T-cell (primary cell): ENCODE measurements at places on chromosomes 2 and 18. TPM values are rescaled to one million over a fixed set of nuclear protein-coding genes. Genes with fewer than 3 reads are reported as not detected.

- no peak overlapping the region for H3K4me3 ChIP-seq
- no peaks in the 10 kb centered on the region for H3K27me3 ChIP-seq
- DNase-seq: no peak
Observed at GRCh38 chr2:179911569-179911968, 50.2 kb upstream of the ZNF385B start.

DNA sequence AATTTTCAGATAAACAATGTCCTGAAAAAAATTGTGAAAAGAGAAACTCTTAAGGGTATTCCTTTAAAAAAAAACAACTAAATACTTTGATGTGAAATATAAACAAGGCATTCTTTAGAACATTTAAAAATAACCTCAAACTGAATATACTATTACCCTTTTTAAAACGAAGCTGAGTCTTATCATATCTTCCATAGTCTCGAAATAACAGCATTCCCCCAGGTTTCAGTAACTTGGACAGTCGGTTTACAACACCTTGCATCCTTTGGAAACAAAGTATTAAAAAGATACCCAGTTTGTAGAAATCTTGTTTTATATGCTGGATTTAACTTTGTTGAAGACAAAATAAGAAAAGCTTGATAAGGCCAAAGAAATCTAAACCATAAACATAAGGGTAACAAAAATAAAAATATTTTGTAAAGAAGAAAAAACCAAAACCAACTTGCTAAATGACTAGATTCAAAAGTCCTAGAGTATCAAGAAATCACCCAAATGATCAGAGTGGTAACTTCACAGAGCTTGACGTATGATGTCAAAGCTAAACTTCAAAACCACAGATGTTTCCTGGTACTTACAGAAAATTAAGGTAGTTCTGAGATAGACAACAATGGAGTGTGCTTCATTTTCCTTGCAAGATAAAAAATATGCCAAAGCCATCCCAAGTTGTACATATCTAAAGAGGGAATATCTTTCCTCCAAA, 107.8 kb downstream of the METTL8 start:
- DNase-seq: no peak
- H3K4me1 ChIP-seq: peaks cover 8% of the 10 kb centered on the region
- peak overlapping the region; percentile 76 for H3K27ac ChIP-seq
- H3K36me3 ChIP-seq: no peaks in the 10 kb centered on the region

DNA sequence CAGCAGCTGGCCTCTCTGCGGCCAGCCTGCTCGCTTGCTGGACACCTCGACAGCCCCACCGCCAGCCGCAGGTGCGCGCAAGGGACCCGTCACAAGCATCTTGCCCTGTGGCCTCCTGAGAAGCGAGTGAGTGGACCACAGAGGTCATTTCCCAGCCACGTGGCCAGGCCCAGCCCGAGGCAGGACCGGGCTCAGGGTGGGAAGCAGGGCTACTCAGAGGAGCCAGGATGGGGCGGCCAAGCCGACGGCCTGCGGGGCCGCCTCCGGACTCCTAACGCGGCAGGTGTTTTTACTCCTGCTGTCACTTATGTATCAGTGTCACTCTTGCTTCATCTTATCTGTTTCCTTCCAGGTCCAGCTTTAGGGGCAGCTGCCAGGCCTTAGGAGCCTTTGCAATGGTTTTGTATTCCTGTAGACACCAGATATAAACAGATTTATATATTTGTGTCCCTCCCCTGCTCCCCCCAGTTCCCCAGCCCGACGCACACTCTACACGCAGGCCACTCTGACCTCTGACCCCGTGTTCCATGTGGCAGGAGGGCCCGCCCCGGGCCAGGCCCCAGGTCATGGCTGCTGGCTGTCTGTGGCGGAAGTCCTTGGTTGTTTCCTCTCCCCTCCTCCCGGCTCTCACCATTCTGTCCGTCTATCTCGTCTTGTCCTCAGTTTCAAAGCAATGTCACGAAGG, 236.4 kb downstream of the ATAD2B start:
- no peaks in the 10 kb centered on the region for H3K36me3 ChIP-seq
- H3K27me3 ChIP-seq: no peaks in the 10 kb centered on the region
- H3K27ac ChIP-seq: no peak overlapping the region
- DNase-seq: no peak

TMEM150A gene
- total RNA-seq: 16.2 TPM

DNA sequence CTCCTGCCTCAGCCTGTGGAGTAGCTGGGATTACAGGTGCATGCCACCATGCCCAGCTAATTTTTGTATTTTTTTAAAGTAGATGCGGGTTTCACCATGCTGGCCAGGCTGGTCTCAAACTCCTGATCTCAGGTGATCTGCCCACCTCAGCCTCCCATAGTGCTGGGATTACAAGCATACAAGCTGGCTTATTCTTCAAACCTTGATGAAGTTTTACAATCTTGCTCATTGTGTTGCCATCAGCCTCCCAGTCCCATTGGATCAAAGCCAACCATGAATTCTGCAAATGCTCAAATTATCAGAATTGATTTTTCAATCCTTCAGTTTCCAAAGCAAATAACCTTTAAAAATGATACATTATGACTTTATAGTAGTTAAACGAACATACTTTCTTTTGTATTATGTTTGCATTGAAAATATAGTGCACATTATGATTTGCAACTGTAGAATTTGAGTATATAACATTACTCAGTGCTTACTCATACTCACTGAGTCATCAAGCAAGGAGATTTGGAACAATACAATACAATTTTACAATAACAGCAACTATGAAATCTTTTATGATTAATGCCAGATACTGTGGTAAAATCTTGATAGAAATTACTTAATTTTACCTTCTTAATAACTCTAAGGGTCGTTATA, 1491.9 kb upstream of the CELF4 start:
- H3K4me3 ChIP-seq: no peak overlapping the region
- no peaks in the 10 kb centered on the region for H3K27me3 ChIP-seq
- no peaks in the 10 kb centered on the region for H3K4me1 ChIP-seq
- no peaks in the 10 kb centered on the region for H3K36me3 ChIP-seq
- no peak for DNase-seq
- H3K27ac ChIP-seq: no peak overlapping the region

- DNase-seq: no peak
- no peaks in the 10 kb centered on the region for H3K36me3 ChIP-seq
- H3K27ac ChIP-seq: no peak overlapping the region
- H3K4me3 ChIP-seq: no peak overlapping the region
- peaks cover 4% of the 10 kb centered on the region for H3K27me3 ChIP-seq
- no peaks in the 10 kb centered on the region for H3K4me1 ChIP-seq
Observed at GRCh38 chr18:70428439-70428838, 139.6 kb downstream of the SOCS6 start.

DNA sequence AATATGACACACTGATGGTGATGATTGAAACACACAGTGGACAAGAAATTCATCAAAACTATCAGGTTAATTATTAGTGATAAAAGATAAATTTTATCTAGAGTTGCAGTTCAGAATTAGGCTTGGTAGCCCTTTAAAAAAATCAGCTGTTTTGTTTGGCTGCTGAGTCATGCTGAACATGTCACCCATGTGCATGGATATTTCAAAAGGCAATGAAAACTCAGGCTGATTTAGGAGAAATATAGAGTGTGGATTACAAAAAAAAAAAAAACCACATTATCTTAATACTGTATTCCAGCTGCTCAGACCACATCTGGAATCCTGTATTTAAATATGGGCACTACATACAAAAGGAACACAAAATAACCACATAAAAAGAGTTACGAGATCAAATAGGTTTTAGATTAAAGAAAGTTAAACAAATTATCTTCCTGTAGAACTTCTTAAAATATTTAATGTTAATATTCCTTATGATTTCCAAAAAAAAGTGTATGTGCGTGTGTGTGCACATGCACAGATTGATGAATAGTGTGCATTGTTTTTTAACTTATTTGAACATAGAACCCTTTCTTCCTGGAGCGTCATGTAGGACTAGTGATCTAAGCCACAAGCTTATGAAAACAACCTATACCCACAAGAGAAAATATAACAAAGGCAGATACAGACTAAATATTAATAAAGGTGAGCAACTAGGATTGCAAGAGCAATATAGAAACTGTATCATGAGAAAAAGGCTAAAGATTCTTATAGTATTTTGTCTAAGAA, 186.2 kb downstream of the STK39 start:
- H3K27ac ChIP-seq: no peak overlapping the region
- peaks cover 1% of the 10 kb centered on the region for H3K36me3 ChIP-seq
- H3K4me1 ChIP-seq: peaks cover 3% of the 10 kb centered on the region
- H3K4me3 ChIP-seq: no peak overlapping the region
- H3K27me3 ChIP-seq: no peaks in the 10 kb centered on the region

DNA sequence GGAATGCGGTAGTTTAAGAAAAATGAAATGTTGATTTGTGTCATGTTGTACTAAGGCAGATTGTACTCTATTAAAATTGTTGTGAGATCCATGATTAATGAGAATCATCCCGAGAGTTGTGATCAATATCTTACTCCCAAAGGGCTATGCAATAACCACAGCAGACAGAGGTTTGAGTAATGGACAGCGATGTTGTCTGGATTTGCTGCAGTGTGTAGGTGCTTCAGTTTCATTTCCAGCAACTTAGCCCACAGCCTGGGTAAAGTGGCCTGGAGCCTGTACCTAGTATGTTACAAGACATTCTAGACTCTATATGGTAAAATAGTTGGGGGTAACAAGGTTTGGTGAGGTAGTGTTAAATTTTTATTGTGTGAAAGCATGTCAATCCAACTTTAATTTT, 794.3 kb upstream of the CDH7 start:
- DNase-seq: no peak
- no peaks in the 10 kb centered on the region for H3K36me3 ChIP-seq
- no peaks in the 10 kb centered on the region for H3K27me3 ChIP-seq
- H3K4me3 ChIP-seq: no peak overlapping the region
- no peak overlapping the region for H3K27ac ChIP-seq
- no peaks in the 10 kb centered on the region for H3K4me1 ChIP-seq

GRCh38 chr2:2806711-2807110, 475.6 kb upstream of the MYT1L start:
- no peaks in the 10 kb centered on the region for H3K4me1 ChIP-seq
- H3K27ac ChIP-seq: no peak overlapping the region
- H3K27me3 ChIP-seq: peaks cover 6% of the 10 kb centered on the region
- no peak for DNase-seq
- H3K36me3 ChIP-seq: no peaks in the 10 kb centered on the region

DNA sequence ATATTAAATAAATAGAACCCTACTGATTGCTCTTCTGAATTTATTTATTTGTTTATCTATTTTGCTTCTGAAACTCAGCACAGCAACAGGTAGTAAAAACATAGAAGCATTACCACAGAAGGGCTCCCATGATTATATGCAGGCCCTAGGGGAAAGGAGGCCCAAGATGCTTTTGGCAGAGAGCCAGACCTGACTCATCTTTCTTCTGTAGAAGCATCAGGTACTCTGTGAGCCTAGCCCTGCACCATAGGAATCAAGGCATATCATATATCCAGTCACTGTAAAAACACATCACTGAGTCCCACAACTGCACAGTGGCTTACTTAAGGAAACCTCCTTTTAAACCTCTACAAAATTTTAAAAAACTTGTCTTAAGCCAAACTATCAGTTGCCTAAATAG, 1.8 kb downstream of the SCN9A start:
- no peak for DNase-seq
- H3K27me3 ChIP-seq: peaks cover 2% of the 10 kb centered on the region
- no peak overlapping the region for H3K4me3 ChIP-seq
- H3K27ac ChIP-seq: no peak overlapping the region
- no peaks in the 10 kb centered on the region for H3K36me3 ChIP-seq

NAPG gene
- 22.6 TPM for total RNA-seq

WIPF1 gene
- total RNA-seq: 412 TPM

DNA sequence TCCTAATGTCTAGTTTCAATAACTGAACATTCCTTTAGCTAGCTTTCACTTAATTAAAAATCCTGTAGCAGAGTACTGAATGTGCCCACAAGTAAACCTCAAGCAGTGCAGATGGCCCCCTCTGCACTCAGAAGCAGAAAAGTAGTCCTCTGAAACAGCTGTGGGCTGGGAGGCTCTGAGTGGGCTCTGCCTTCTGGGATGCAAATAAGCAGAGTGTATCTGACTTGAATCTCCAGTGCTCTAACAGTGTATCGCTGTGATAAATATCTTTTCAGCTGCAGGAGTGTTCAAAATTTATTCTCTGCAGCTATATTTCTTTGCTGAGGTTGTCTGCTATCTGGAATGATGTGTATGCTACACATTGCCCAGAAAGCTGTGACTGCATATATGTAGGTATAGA, 44.8 kb upstream of the SYT4 start:
- H3K4me1 ChIP-seq: no peaks in the 10 kb centered on the region
- no peaks in the 10 kb centered on the region for H3K36me3 ChIP-seq
- H3K27ac ChIP-seq: no peak overlapping the region
- DNase-seq: no peak
- no peak overlapping the region for H3K4me3 ChIP-seq
